ENCODE measurements at places on chromosomes 3 and 15.

- no peak for DNase-seq
These were observed 29.9 kb upstream of the GOLGA8B start for GRCh38 chr15:34613301-34613700.

- DNase-seq = no peak
These were observed 485.2 kb upstream of the PROK2 start for GRCh38 chr3:72270072-72270681.

DNA sequence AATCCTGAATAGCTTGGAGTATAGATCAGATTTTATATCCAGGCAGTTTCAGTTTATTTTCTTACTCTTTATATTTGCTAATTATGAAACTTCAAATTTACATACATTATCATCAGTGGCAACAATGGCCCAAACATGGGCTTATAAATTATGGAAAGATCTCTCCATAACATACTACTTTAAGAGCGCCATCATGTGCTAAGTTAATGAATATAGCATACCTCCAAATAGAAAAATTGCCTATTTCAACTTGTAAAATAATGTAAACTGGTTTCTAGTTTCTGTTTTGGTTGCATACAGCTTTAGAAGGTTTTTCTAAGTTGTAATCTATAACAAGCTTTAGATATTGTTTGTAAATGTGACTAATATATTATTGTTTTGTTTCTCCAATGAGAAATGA lies 531.3 kb upstream of the UBE2E2 start:
- DNase-seq = no peak

- DNase-seq = no peak
These were observed 103.2 kb downstream of the TBC1D5 start for GRCh38 chr3:17639257-17639656.

- no peak for DNase-seq
These were observed 265.9 kb downstream of the SHQ1 start for GRCh38 chr3:72582211-72582878.

- DNase-seq = no peak
These were observed 20.0 kb upstream of the CHD2 start for GRCh38 chr15:92879949-92880725.

- DNase-seq = no peak
These were observed 6.7 kb downstream of the LMOD3 start for GRCh38 chr3:69115731-69116130.

DNA sequence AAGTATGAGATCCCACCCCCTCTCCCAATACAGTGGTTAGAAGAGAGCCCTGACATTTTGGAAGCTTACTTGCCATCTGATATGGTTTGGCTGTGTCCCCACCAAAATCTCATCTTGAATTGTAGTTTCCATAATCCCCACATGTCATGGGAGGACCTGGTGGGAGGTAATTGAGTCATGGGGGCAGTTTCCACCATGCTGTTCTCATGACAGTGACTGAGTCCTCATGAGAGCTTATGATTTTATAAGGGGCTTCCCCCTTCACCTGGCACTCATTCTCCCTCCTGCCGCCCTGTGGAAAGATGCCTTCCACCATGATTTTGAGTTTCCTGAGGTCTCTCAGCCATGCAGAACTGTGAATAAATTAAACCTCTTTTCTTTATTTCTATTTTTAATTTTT lies 28.8 kb upstream of the HES1 start:
- DNase-seq = no peak

DNA sequence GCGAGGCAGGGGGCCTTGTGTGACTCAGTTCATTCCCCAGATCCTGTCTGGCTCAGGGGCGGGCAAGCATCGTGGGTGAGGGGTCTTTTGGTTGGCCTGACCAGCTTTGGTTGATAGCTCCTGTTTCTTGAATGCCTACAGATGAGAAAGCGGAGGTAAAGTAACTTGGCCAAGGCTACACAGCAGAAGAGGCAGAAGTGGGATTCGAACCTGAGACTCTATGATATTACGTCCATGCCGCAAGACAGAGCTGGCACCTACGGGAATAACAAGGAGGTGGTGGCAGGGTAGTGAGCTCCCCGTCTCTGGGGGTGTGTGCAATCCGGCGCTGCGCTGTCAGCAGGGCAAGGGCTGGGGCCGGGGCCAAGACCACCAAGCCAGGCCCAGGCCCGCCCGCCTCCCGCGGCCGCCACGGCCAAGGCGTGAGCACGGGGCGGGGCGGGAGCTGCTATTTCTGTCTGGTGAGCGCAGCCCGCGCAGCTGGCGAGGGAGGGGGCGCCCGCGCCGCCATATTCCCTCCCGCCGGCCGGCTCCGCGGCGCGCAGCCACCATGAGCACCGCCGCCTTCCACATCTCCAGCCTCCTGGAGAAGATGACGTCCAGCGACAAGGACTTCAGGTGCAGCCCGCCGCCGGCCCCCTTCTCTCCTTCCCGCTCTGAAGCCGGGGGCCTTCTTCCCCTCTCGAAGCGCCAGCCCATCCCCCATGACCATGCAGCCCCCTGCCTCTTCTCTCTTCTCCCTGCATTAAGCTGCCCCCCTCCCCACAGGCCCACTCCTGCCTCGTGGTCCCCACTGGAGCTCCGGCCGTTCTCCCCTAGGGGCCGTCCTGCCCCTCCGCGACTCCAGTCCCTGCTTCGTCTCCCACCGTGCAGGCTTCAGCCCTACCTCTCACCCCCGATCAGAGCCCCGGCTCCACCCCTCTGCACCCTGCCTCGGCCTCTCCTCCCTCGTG lies at the start of gene CAND2:
TSS of gene CAND2 (plus strand) at position 510 of the 953 bp plus-strand sequence. CDS start at position 551, 41 bp downstream.
- peak; percentile 8 for DNase-seq

- no peak for DNase-seq
These were observed 602.4 kb downstream of the UNC13C start for GRCh38 chr15:54580643-54581042.

- no peak for DNase-seq
These were observed 140.9 kb upstream of the IQSEC1 start for GRCh38 chr3:13213911-13214846.

DNA sequence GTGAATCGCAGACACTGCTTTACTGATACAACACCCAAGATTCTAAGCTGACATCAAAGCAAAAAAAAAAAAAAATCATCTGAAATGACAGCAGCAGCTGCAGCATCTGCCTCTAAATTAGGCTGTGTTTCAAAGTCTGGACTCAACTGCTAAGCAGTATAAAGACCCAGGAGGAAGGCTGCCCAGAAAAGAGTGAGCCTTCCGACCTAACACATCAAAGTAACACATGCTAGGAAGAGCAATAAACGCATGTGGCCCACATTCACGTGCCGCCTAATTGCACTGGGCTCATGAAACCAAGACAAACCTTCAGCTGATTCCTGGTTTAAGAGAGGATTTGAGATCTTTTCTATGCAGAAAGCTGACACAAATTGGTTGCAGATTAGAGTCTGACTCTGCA lies 317.1 kb downstream of the ZIC4 start:
- DNase-seq = no peak

GRCh38 chr15:91890614-91891013 lies 37.1 kb downstream of the SLCO3A1 start:
- no peak for DNase-seq

DNA sequence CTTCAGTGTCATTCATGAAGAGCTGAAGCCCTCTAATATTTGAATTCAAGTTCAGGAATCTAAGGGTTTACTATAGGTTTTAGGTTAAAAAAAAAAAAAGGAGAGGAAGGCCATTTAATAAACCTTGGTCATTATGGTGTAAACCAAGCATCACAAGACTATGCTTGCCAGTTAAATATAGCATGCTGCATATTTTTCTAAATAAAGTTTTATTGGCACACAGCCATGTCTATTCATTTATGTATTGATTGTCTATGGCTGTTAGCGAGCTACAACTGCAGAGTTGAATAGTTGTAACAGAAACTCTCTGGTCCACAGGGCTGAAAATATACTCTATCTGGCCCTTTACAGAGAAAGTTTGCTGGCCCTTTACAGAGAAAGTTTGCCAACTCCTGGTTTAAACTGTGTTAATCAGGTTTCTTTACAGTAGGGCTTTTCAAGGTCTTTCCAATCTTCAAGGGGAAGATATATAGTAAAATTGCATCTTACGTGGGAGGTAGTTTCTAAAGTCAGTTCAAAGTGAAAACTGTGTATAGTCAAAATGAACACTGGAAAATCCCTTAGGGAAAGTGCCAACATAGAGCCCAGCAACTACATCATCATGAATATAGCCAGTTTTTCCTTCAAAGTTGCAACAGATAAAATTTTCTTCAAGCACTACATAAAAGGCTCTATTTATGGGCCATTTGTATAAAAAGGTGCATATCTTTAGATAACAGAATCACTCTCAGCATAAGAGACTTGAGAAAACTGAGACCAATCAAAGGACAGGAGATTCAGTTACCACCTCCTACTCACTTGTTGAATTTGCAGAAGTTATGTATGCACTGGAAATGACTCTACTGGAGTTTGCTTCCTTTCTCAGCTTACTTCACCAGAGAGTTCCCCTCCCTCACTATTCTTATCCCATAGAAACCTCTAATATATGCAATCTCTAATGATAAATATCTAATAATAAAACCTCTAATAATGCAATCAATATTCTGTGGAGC lies 49.7 kb upstream of the FRMD4B start:
- no peak for DNase-seq

- DNase-seq = no peak
These were observed 83.5 kb downstream of the SLC25A26 start for GRCh38 chr3:66304293-66304692.

GRCh38 chr15:66459818-66460615 lies 37.5 kb downstream of the SNAPC5 start:
- DNase-seq = no peak

DNA sequence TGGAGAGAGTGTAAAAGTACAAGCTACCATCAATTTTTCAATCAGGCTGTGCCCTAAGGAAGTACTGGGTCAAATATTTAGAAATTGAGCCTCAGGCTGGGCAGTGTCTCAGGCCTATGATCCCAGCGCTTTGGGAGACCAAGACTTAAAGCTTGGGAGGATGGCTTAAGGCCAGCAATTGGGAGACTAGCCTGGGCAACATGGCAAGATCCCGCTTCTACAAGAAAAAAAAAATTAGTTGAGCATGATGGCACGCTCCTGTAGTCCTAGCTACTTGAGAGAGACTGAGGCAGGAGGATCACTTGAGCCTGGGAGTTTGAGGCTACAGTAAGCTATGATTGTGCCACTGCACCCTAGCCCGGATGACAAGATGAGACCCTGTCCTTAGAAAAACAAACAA lies 2.0 kb upstream of the UBP1 start:
- DNase-seq = no peak

DNA sequence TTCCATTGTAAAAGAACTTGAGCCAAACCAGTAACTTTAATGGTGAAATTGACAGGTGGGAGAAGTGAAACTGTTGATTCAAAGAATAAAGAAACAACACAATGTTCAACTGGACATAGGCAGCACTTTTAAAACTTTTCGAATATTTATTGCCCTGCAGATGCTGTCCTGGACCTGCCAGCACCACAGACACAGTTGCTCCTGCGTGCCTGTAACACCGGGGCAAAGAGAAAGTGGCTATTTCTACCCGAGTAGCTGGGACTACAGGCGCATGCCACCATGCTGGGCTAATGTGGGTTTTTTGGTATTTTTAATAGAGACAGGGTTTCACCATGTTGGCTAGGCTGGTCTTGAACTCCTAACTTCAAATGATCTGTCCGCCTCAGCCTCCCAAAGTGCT lies 7.4 kb downstream of the IL5RA start:
- DNase-seq = no peak

GRCh38 chr3:112813723-112814171 lies 32.9 kb downstream of the CD200R1L start:
- no peak for DNase-seq

DNA sequence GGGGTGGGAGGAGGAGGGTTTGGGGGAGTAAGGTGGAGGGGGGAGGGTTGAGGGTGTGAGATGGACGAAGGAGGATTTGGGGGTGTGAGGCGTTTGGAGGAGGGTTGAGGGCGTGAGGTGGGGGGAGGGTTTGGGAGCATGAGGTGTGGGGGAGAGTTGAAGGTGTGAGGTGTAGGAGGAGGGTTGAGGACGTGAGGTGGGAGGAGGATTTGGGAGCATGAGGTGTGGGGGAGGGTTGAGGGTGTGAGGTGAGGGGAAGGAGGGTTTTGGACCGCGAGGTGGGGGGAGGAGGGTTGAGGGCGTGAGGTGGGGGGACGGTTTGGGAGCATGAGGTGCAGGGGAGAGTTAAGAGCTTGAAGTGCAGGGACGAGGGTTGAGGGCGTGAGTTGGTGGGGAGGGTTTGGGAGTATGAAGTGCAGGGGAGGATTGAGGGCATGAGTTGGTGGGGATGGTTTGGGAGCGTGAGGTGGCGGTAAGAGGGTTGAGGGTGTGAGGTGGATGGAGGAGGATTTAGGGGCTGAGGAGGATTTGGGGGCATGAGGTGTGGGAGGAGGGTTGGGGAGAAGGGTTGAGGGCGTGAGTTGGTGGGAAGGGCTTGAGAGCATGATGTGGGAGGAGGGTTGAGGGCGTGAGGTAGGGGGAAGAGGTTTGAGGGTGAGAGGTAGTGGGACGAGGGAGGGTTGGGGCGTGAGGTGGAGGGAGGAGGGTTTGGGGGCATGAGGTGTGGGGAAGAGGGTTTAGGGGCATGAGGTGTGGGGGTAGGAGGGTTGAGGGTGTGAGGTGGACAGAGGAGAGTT lies 1.2 kb downstream of the MLF1 start:
- DNase-seq = no peak

DNA sequence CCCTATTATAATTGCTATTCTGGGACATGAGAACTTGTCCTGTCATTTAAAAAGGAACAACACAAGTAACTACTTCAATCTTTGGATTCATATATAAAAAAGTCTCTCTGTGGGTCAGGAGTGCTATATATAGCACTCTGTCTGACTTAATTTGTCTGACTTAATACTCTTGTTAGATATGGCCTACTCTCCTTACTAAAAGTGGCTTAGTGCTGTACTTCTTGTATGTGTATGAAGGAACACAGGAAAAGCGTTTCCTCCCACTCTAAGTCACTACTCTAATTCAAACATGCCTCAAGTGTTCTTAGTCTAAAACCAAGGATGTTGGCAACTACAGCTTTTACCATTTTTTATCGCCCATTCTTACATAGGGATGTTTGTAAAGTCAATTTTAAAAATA lies 255.2 kb upstream of the ROBO1 start:
- DNase-seq = no peak

DNA sequence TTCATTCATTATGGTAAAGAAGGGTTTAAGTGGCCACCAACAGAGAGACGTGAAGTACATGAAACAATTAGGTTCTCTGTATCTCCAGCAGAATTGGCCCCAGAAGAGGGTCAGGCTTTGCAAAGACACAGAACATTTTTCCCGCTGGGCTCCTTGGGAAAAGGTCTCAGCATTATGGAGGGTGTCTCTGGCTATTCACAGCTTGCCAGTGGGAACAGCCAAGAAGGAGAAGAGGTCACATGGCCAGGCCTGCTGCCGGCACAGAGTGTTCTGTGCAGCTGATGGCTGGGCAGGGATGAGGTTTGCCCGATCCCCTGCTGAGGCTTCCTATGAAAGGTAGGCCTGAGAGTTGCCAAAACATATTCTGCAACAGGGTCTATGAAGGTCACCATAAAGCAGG lies 77.8 kb upstream of the LPP start:
- DNase-seq = no peak

GRCh38 chr3:40387001-40387894 lies at the start of gene ENTPD3:
TSS of gene ENTPD3 (plus strand) at chr3:40387184. CDS start at chr3:40388058, 874 bp downstream.
- DNase-seq = no peak

Measured in NCI-H1930 (cell line).